ENCODE measurements at places on chromosomes 6 and 20.

DNA sequence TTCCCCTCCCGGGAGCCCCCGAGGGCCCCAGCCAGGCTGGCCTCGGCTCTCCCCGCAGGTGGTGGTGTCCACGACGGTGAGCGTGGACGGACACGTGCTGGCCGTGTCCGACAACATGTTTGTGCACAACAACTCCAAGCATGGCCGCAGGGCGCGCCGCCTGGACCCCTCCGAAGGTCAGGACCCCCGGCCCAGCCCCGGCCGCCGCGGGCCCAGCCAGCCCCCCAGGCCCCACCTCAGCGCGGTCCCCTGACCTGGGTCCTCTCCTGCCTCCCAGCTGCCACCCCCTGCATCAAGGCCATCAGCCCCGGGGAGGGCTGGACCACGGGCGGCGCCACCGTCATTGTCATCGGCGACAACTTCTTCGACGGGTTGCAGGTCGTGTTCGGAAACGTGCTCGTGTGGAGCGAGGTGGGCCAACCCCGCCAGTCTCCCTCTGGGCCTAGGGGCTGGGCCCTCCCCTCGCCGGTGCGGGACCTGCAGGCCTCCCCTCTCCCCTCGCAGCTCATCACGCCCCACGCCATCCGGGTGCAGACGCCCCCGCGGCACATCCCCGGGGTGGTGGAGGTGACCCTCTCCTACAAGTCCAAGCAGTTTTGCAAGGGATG lies 51.0 kb downstream of the CPXM1 start:
- DNase-seq: no peak

DNA sequence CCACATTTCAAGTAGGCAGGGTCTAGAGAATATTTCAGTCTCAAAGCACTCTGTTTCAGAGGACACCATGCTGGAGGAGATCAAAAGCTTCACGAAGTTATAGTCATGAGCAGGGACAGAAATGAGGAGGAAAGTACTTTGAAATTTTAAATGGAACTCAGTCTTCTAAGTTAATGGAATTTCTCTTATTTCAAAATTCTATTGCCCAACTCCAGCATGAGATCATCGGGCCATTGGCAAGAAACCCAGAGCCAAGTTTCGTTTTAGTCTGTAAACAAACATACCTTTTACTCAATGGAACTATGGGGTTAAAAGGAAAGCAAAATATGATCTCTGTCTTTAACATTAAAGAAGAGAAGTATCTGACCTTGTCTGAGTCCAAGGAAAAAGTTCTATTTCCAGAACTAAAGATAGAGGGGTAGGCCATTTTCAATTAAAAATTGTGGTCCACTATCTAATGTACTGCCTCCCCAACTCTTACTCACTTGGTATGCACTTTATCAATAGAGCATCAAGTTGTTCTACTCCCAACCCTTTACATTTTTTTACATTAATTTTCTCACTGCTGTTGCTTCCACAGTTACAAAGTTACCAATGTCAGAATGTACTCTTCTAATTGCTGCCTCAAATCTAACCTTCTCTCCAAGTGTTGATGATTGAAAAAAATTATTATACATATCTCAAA lies 235.3 kb upstream of the NRSN1 start:
- DNase-seq: no peak

DNA sequence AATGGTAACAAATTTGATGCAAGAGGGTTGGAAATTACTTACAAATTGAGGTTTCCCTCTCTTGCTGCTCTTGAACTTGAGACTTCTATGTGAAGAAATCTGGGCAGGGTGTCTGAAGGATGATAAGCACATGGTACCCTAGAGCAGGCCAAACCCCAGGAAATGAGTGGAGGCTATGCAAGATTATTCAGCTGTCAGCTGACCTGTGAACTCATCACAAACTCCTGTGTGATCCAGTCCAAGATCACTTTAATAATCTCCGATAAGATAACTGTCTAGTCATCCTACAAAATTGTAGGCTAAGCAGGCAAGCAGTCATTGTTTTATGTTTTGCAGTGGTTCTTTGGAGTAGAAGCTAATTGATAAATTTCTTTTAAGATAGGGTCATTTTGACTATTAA lies 213.1 kb downstream of the BTBD3 start:
- DNase-seq: no peak

DNA sequence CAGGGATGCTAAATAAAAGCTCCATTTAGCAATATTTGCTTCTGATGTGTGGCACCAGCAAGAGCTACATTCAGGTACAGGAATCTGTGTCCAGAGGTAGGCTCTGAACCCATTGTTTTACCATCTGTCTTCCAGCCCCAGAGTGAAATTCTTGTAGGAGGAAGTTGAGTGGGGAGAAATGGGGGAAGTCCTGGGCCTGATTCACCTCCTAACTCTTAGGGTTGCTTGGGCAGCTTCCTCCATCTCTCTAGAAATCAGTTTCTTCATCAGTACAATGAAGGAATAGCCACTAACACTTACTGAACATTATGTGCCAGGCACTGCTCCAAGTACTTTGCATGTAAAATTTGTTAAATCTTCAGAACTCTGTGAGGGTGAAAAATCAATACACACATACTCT lies 35.1 kb upstream of the TSPYL1 start:
- DNase-seq: no peak

- DNase-seq: no peak
Observed at GRCh38 chr20:59020938-59021551, 1.8 kb downstream of the TUBB1 start.
